ENCODE measurements at places on chromosomes 3 and 15.

- no peak for DNase-seq
Observed at GRCh38 chr3:43792904-43793303, 102.2 kb downstream of the ABHD5 start.

GRCh38 chr15:70356919-70357318 lies 259.2 kb upstream of the TLE3 start:
- no peak for DNase-seq

- no peak for DNase-seq
Observed at GRCh38 chr15:79595306-79595705, 163.2 kb downstream of the MINAR1 start.

- DNase-seq, result no peak
Observed at GRCh38 chr15:57961919-57962318, 103.6 kb downstream of the ALDH1A2 start.

DNA sequence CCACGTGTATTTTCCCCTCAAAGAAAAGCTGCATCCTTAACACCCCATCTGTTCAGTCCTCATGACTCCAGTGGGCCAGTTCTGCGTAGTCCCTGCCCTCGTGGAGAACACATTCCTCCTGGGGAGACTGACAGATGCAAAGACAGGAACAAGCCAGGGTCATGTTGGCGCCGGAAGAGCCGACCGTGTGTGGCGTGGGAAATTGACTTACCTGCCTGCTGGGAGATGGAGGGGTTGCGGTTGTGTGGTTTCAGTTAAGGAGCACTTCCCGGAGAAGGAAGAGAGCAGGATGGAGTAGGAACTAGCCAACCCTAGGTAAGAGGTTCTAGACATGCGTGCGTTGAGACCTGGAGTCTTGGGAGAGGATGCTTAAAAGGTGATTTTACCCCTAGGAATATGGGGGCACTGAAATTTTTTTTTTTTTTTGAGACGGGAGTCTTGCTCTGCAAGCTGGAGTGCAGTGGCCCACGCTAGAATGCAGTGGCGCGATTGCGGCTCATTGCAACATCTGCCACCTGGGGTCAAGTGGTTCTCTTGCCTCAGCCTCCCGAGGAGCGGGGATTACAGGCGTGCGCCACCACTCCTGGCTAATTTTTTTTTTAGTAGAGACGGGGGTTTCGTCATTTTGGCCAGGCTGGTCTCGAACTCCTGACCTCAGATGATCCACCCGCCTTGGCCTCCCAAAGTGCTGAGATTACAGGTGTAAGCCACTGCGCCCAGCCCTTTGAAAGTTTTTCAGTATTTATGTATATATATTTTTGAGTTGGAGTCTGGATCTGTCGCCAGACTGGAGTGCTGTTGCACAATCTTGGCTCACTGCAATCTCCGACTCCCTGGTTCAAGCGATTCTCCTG lies 1.4 kb downstream of the VHL start:
- DNase-seq, result no peak

DNA sequence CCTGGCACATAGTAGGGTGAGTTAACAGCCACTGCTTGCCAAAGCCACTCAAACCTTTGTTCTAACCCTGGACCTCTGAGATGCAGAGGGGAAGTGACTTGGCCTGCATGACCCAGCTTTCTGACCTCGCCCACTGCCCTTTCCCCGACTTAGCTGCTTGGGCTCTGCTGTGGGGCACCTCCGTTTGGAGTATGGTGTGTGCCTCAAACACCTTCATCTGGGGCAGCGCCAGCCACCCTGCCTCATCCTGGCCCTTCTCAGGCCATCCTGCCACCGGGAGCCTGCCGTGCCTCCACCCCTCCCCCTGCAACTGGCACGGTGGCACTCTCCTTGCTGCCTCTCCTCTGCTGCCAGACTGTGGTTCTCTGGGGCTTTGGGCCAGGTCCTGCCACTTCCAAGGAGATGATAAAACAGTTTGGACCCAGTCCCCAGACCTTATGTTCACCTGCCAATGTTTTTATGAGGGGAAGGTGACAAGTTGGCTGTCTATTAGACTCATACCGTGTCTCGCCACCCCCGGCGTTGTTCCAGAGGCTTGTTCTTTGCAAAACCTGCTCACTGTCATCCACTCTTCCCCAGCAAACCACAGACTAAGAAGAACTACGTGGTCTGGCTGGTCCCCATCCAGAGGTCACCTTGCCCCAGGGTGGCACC lies 32.2 kb downstream of the SLC6A6 start:
- no peak for DNase-seq

DNA sequence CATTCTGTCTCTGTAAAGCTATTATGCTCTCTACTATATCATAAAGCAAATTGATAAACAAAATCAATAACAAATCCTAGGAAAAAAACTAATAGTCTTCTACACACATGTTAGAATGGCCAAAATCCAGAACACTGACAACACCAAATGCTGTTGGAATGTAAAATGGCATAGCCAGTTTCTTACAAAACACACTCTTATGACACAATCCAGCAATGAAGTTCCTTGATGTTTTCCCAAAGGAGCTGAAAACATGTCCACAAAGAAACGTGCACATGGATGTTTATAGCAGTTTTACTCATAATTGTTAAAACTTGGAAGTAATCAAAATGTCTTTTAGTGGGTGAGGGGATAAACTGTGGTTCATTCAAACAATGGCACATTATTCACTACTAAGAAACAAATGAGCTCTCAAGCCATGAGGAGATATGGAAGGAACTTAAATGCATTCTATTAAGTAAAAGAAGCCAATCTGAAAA lies 32.7 kb downstream of the CADM2 start:
- DNase-seq, result no peak
